ENCODE measurements at places on chromosomes 5 and 9.

DNA sequence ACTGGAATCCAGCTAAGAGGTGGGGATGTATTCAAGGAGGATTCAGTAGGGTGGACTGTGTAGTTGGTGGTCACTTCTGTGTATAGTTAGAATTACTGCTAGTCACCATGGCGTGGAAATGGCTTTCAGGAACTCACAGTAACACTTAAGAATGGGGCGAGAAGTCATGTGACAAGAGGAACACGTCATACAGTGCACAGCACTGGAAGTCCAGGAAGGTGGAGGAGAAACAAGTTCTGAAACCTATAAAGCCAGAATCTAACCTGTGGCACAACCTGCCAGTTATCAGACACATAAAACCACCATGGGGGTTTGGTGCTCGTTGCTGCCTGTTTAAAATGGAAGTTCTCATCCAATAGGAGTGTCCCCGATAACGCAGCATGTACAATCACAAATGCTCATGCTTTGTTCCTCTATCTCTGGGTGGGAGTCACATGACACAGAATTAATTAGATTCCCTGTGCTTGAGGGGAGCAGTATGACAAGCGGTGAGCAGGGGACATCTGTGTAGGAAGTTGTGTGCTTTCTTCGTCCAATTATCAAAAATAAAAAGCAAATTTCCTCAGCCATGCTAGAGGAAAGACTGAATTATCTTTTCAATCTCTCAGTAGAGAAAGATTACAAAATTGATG, 193.0 kb downstream of the SPOCK1 start:
- no peak for DNase-seq

- peak; percentile 63 for DNase-seq
These were observed at the start of gene FOXD1 for GRCh38 chr5:73448463-73449136. Gene FOXD1, minus strand, starts transcription at chr5:73448777. Its CDS starts 415 bp downstream, at chr5:73448362.

DNA sequence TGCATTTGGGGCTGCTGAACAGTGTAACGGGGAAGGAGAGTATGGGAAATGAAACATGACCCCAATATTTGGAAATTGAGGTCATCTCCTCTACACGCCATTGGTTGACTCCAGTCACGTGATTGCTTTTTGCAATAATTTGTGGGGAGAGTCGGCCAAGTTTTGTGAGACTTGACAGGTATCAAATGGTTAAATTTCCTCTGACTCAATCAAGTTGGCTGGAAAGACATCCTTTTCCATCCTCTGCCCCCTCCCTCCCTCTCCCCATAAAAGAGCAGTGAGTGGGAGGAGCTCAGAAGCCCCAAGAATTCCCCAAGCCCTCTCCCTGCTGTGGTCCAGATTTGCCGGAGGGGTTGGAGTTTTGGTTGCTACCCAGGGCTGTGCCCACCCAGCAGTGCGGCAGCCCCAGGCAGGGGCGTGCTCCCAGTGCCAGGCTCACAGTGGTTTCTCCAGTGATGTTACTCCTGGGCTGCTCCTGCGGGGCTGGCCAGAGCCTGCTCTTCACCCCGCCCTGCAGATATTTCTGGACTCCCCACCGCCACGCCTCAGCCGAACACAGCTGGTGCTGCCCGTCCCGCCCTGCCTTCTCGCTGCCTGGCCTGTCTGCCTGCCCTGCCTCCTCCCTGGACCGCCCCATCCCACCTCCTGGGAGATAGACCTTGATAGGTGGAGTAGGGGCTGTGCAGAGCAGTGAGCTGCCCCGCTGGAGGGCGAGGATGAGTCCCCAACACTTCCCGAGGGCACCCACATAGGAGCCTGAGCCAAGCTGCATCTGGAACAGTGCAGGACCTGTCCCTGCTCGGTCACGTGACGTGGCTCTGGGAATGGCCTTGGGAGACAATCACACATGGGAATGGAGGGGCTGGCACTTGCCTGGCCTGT, 3.4 kb downstream of the COL5A1 start:
- DNase-seq = peak; percentile 11

DNA sequence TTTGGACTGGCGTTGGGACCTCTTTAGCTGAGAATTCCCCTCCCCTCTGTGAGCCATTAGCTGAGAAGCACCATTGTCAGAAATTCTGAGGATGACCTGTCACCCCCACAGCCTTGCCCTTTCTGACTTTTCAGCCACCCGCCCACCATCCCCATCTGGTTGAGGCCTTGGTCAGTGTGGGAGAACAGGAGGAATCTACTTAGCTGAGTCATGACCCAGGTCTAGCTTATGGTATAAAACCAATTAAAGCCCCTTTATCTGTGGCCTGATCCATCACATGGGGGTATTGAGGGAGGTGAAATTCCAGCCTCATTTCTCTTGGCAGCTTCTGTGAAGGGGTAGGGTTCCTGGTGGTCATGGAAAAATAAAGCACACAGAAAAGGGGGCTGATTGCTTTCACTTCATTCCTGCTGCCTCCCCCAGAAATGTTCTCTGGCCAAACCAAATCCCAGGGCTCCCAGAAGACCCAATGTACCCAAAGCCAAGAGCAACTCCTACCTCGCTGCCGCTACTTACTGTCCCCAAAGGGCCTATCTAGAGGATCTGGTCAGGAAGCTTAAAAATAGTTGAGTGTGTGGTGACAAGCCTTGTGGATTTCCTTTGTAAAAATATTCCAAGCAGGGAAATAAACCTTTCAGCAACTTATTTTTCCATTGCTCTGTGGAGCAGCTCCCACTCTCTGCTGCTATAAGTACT, 174.8 kb upstream of the TNC start:
- no peak for DNase-seq

GRCh38 chr5:133390416-133391353, 221.7 kb downstream of the FSTL4 start:
- no peak for DNase-seq

- peak; percentile 85 for DNase-seq
These were observed 1.3 kb upstream of the ERMP1 start for GRCh38 chr9:5834214-5834613.

DNA sequence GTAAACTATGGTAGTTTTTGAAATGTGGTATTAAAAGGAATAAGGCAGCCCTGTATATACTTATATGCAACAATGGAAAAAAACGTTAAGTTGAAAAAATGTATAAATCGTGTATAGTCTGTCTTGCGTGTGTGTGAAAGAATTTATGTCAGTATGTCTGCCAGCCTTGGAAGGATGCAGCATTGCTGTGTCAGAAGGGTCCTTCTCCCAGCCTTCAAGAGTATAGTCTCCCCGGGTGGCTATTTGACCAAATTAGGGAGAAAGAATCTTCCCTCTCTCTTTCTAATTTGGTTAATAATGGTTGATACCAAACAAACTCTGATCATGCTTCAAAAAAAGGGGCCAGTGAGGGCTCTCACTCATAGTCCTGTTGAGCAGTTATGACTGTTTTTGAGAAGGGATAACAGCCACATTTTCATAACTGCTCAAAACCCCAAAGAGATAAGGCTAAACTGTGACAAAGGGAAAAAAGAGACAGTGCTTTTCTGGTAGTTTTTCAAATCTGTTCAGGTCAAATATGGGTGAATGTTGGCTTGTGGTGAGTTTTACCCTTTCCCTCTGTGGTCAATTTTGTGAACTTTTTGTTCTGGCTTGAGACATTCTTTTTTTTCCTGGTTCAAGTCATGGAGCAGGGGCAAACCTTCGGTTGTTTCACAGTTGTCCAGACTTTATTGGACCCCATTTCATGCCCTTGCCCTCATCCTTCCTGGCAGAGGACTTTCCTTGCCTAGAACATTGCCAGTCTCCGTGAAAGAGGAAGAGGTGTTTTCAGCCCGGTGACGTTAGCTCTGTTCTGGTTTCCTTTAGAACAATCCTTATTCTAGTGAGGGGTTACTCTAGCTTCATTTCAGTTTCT, 21.0 kb downstream of the SNX30 start:
- DNase-seq = peak; percentile 15

GRCh38 chr9:109619310-109619709, 121.2 kb upstream of the PTPN3 start:
- DNase-seq = no peak

DNA sequence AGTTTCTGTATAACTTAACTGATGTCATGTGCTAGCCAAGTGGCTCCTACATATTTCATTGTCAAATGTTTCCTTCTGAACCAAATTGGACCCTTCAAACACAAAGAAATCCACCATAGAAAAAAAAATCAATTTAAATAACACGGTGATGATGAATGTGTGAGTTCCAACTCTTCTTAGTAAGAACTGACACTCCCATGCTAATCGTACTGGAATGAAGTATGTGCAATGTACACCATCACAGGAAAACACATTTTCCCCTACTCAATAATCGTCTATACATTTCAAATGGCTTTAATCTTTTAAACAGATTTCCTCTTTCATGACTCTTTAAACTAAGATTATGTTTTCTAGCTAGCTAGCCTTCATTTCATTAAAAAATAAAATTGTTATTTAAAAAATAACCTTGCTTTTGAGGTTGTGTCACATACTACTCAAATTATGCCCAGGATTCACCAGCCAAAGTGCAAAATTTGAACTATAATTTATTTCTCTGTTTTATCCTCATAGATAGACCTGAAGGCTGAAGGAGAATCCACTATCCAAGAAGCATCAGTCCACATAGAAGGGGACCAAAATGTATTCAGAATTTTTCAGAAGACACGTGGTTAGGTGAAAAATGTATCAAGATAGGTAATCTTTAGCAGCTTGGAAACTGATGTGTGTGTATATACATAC, 131.0 kb upstream of the ITGA1 start:
- DNase-seq = no peak

GRCh38 chr9:3629495-3629894, 103.7 kb upstream of the RFX3 start:
- DNase-seq = no peak

- no peak for DNase-seq
These were observed 492.7 kb downstream of the RASEF start for GRCh38 chr9:82570226-82570625.

All from NB4 (cell line).